ENCODE measurements at places on chromosomes 13 and 19. TPM values are rescaled to one million over a fixed set of nuclear protein-coding genes. Genes with fewer than 3 reads are reported as not detected.

GRCh38 chr13:73704587-73704986 lies 429.6 kb downstream of the KLF12 start:
- DNase-seq, result peak; percentile 40

DNA sequence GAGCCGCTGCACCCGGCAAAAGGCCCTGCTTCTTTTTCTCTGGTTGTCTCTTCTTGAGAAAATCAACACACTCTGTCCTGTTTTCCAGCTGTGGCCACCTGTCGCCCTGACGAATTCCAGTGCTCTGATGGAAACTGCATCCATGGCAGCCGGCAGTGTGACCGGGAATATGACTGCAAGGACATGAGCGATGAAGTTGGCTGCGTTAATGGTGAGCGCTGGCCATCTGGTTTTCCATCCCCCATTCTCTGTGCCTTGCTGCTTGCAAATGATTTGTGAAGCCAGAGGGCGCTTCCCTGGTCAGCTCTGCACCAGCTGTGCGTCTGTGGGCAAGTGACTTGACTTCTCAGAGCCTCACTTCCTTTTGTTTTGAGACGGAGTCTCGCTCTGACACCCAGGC lies 17.2 kb downstream of the LDLR start:
- DNase-seq, result no peak

GRCh38 chr19:8423817-8424223 lies 10.7 kb downstream of the MARCHF2 start:
- peak; percentile 85 for DNase-seq

GRCh38 chr13:40798380-40798779 lies 9.0 kb downstream of the SLC25A15 start:
- no peak for DNase-seq

Gene ZNF135
- 0.60 TPM for polyA plus RNA-seq

Gene C13orf46
- polyA plus RNA-seq, result 0.02 TPM

Gene BCAM
- 11.3 TPM for polyA plus RNA-seq

- no peak for DNase-seq
Measured at GRCh38 chr19:48122421-48122820, 11.8 kb upstream of the PLA2G4C start.

Gene N4BP2L1
- 0.33 TPM for polyA plus RNA-seq

DNA sequence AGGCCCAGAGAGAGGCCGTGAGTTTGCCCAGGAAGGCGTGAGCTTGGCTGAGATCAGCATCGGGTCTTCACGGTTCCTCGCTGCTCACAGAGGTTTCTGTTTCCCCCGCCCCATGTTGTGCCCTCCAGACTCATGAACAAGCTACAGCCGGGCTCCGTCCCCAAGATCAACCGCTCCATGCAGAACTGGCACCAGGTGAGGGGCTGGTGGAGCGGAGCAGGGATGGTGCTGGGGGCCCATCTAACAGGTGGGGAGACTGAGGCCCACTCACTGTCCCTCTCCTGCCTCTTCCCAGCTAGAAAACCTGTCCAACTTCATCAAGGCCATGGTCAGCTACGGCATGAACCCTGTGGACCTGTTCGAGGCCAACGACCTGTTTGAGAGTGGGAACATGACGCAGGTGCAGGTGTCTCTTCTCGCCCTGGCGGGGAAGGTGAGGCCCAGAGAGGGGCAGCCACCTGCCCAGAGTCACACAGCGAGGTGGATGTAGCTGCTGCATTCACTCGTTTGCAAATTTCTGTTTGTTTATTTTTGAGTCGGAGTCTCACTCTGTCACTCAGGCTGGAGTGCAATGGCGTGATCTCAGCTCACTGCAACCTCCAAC lies 6.0 kb downstream of the CNN2 start:
- no peak for DNase-seq

Gene CABP5
- not detected for polyA plus RNA-seq

- no peak for DNase-seq
Measured at GRCh38 chr13:76449716-76450115, 436.5 kb downstream of the KCTD12 start.

GRCh38 chr13:110775576-110775975 lies 62.1 kb downstream of the ING1 start:
- DNase-seq, result no peak

Gene TINCR
- 1.0 TPM for polyA plus RNA-seq

Gene FBN3
- polyA plus RNA-seq, result not detected

Gene COL4A2
- 93.6 TPM for polyA plus RNA-seq

DNA sequence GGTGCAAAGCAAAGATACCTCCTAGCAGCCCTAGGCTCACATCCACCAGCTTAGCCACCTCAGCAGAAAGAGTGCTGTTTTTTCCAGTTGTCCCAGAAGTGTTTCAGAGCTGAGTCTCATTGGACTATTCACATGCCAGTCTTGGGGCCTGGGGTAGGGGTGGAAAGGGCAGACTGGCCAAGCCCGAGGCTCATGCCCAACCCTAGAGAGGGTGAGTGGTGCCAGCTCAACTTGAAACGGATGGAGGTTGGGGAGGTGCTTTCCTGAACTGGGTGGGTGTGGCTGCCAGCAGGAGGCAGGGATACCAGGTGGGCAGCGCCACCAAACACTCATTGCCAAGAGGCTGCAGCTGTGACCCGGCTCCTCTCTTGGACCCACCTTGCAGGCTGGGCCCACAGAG lies 116.9 kb downstream of the DPF1 start:
- no peak for DNase-seq

Gene CASP14
- 0.07 TPM for polyA plus RNA-seq

DNA sequence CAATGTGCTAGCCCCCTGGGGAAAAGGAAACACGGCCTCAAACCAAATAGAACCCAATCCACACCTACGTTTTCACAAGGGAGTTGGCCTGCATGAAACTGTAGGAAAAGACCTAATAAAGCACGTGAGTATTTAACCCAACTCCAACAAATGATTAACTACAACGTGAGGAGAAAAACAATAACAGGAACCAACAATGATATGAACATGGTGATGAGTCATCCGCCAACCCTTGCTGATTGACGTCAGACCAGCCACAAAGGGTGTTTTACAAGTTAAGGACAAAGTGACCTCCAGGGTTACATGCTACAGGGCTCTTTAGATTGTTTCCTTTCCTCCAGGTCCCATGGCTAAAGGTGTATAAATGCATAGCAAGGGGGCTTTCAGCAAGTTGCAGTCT lies 460.5 kb downstream of the COG6 start:
- DNase-seq, result peak; percentile 86

DNA sequence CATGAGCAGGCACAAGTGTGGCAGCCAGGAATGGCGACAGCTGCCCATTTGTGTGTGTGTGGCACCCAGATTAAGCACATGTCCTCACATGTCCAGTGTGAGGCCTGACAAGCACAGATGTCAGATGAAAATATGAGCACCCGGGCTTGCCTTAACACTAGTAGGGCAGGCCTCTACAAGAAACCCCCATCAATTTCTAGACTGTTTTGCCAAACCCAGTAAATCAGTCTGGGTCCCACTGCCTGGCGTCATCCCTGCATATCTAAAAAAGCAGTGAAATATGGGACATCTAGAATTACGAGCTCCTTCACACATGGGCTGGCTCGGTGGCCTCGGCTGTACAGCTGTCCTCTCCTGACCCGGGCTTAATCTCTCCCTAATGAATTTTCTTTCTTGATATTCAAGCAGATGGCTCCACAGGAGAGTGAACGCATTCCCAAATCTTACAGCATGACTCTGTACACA lies 432.7 kb downstream of the FOXO1 start:
- peak; percentile 86 for DNase-seq

- DNase-seq, result no peak
Measured at GRCh38 chr13:26899202-26899601, 138.6 kb upstream of the GPR12 start.

GRCh38 chr19:7225741-7226140 lies 68.5 kb downstream of the INSR start:
- no peak for DNase-seq

DNA sequence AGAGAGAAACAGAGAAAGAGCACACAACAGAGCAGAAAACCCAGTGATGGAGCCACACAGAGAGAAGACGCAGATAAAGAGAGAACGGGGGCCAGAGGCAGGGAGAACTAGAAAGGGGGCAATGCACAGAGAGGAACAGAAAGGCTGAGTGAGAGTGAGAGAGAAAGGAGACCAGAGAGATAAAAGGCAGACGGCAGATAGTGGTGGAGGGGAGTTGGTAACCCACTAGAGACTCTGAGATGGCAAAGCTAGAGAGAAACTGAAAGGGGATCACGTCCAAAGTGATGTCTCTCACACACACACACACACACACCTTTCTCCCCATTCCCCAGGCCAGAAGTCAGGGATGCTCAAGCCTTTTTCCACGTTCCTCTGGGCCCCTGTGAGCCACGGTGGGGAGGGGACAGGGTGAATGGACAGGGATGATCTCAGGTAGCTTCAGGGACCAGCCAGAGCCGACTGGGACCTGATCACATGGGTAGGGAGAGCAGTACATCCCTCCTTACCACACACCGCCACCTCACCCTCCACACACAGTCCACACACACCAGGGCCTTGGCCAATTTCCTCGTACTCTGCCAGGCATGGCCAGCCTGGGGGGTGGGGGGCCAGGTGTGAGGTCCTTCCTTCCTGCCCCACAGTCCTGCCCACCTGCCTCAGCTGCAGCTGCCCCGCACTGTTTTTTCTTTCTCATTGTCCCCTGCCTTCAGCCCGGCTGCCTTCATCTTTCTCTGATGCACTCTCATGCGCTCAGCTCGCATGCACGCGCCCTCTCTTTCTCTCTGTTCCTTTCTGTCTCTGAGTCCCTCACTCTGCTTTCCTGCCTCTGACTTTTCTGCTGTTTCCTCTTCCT lies 22.5 kb upstream of the POU2F2 start:
- no peak for DNase-seq

DNA sequence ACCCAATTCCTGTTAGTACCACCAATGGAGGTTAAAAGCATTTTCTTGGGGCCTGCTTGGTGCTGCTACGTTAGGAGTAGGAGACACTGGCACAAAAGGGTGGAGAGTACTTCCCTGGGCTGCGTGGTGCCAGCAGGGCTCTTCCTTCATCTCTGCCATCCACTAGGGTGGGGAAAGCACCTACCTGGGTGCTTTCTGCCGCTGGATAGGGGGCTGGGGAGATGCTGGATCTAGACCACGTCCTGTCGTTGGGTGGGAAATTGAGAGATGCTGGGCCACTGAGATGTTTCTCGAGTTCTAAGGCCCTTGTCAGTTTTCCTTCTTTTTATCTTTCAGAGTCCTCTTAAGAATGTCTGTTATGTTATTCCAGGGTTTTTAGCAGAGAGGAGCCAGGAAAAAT lies 6.7 kb upstream of the FCGBP start:
- no peak for DNase-seq

DNA sequence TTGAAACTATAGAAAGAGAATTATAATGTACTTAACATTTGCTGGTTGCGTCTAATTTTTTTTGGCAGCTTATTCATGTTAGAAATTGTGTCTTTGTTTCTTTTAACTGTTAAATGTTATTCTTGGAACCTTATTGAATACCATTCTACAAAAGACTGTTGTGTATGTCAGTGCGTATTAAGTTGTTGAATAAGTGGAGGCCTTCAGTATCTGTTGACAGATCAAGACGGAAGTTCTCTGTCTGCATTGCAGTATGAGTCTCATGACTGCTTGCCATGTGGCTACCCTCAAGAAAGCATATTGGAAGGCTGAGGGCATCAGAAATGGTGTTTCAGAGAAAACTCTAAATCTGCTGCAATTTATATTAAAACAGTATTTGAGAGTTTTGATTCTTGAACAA lies 8.5 kb downstream of the UBA2 start:
- no peak for DNase-seq

- DNase-seq, result no peak
Measured at GRCh38 chr13:33153421-33154404, 131.8 kb downstream of the STARD13 start.

Gene CNFN
- polyA plus RNA-seq, result 12.0 TPM

Gene SGTA
- 83.5 TPM for polyA plus RNA-seq

Gene KLK2
- not detected for polyA plus RNA-seq
